IMR-90 (cell line): ENCODE measurements at places on chromosomes 2 and 18.

DNA sequence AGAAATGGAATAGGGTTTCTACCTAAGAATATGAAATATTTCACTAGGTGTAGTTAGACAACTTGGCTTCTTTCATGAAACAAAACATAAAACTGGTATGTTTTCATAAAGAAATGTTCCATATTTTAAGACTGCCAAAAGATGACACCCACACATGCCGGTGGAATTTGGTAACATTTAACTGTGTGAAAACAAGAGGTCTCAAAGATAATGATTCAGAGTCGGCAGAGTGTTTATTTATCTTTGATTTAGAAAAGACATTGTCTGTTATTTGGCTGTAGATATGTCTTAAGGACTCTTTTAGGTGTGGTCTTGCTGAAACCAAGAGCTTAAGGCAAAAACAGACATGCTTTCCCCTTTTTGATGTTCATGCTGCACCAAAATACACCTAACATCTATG is 63.5 kb upstream of the FN1 start:
- DNase-seq: peak; percentile 54

DNA sequence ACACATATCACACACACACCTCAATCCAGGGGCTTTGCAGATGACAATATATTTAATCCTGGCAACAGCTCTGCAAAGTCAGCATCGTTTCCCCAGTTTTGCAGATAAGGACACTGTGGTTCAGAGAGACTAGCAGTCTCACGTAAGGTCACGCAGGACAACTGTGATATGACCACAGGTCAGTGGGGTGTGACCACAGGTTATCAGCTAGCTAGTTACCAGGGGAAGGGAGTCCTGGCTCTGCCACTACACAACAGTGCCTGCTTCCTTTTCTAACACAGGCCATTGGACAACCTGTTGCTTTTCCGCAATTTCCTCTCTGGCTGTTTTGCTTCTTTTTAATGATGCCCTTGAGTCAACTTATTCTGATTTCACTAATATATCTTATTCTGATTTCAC is 33.3 kb downstream of the RBMS1 start:
- DNase-seq: no peak

GRCh38 chr2:27261241-27261925 is 1.5 kb downstream of the SLC30A3 start:
- no peak for DNase-seq

GRCh38 chr18:53864770-53865169 is 359.7 kb downstream of the MBD2 start:
- no peak for DNase-seq

- DNase-seq: peak; percentile 44
These were observed 41.1 kb downstream of the ASB1 start for GRCh38 chr2:238467792-238468191.
